ENCODE measurements at places on chromosomes 12 and 14.
A peak's percentile ranks its signal among the peaks of the same experiment; 100 is the strongest.

DNA sequence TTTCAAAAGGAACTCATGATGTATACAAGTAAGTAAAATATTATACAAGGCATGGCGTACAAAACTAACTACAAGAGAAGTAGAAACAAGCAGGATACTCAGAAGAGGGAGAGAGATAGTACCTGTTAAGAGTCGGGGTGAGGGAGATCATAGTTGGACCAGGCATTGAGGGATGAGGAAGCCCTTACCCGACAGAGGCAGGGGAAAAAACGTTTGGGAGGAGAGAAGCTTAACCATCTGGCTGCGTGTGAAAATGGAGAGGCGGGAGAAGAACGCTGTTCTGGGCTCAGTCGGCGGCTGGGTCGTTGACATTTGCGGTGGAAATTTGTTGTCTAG lies 575 bp upstream of the FMNL3 start:
- DNase-seq = no peak

GRCh38 chr12:96698965-96699364 lies 208.1 kb upstream of the NEDD1 start:
- DNase-seq = no peak

- DNase-seq = no peak
Measured at GRCh38 chr12:113405694-113406093, 2.0 kb upstream of the SDS start.

DNA sequence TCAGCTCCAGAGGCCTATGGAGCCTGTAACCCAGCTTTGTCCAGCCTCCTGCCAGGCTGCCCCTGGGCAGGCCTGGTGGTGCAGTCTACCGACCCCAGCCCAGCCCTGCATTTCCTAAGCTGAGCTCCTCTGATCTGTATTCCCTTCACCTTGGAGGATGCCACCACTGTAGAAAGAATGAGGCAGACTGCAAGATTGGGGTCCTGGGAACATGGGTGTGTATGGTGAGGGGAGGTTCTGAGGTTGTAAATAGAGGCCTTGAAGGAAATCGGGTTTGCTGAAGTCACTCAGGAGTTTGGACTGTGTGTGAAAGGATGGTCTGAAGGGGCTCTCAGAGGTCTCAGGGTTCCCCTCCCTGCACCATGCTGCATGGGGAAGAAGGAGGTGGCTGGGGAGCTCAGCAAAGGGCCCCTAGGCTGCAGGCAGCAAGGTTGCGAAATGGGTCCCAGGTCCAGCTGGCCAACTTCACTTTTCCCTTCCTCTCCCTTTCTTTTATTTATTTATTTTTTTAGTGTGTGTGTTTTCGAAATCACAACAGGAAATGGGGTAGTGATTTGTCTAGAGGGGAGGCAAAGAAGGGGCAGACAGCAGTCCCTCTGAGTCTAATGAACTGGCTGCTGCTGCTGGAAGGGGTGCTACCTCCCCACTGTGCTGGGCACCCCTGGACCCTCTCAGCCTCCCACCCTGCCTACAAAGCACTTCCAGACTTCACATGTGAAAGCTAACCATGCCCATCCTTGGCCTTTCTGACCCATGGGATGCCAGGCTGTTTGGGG lies 1.2 kb upstream of the LRP1-AS start:
- DNase-seq = no peak

GRCh38 chr12:14773685-14774073 lies 29.6 kb downstream of the WBP11 start:
- peak; percentile 45 for DNase-seq

DNA sequence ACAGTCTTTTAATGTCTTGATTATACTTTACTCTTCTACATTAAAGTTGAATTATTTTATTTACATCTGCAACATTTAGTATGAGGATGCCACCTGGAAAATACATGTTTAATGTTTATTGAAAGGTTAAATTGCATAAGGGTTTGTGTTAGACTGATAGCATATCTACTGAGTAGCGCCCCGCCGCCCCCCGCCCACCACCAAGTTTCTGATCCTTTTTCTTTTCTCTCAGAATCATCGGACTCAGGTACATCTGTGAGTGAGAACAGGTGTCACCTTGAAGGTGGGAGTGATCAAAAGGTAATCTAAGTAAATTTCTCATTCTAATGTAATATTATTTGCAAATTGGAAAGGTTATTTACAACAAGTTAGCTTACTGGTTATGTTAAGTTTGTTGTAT lies 16.2 kb downstream of the MDM2 start:
- DNase-seq = no peak

DNA sequence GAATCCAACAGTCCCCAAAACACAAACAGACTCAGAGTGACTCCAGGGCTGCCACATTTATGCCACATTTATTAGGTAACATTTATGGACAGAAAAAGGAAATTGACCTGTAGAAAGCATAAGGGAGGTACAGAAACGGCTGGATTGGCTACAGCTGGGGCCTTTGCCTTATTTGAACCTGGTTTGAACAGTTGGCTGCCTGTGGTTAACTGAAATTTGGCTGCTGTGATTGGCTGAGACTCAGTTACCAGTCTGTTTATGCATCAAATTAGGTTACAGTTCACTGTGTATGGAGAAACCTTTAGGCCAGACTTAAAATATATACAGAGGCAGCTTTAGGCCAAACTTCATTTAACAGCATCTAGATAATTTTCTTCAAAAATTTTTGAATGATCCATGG lies 27.8 kb upstream of the PCNX1 start:
- DNase-seq = no peak

DNA sequence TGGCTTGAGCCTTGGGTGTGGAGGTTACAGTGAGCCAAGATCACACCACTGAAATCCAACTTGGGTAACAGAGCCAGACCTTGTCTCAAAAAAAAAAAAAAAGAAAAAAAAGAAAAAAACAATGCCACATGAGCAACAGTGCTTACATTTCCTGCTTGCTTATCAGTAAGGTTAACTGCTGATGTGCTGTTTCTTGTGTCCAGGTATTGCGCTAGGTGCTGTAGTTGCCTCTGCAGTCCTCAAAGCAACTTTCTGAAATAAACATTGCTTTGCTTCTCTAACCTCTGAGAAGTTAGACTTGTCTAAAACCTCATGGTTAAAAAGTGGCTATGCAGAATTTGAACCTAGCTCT lies 24.7 kb downstream of the RNF34 start:
- no peak for DNase-seq

GRCh38 chr12:79778802-79779448 lies 88.2 kb upstream of the PAWR start:
- no peak for DNase-seq

- no peak for DNase-seq
Measured at GRCh38 chr12:108955225-108955835, 65.5 kb downstream of the SVOP start.

GRCh38 chr12:99454539-99455172 lies 192.9 kb upstream of the GARIN6 start:
- no peak for DNase-seq

DNA sequence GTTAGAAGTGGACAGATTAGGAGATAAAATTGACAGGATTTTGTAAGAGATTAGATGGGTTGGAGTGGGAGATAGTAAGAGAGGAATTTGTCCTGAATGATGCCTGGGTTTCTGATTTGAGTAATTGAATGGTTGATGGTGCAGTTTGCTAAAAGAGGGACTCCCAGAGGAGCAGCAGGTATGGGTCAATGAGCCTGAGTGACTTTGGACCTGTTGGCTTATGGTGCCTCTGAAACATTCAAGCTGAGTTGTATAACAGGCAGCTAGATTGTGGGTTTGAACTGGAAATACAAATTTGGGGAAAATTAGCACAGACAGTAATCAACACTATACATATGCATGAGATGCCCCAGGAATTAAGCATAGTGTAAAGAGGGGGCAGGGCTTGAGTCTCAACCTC lies 16.7 kb upstream of the SYNDIG1L start:
- no peak for DNase-seq

GRCh38 chr12:51827925-51828818 lies 20.3 kb downstream of the FIGNL2 start:
- no peak for DNase-seq

- no peak for DNase-seq
Measured at GRCh38 chr12:130394906-130395305, 57.2 kb downstream of the PIWIL1 start.

GRCh38 chr12:126811391-126811790 lies 1455.6 kb upstream of the TMEM132C start:
- DNase-seq = no peak

DNA sequence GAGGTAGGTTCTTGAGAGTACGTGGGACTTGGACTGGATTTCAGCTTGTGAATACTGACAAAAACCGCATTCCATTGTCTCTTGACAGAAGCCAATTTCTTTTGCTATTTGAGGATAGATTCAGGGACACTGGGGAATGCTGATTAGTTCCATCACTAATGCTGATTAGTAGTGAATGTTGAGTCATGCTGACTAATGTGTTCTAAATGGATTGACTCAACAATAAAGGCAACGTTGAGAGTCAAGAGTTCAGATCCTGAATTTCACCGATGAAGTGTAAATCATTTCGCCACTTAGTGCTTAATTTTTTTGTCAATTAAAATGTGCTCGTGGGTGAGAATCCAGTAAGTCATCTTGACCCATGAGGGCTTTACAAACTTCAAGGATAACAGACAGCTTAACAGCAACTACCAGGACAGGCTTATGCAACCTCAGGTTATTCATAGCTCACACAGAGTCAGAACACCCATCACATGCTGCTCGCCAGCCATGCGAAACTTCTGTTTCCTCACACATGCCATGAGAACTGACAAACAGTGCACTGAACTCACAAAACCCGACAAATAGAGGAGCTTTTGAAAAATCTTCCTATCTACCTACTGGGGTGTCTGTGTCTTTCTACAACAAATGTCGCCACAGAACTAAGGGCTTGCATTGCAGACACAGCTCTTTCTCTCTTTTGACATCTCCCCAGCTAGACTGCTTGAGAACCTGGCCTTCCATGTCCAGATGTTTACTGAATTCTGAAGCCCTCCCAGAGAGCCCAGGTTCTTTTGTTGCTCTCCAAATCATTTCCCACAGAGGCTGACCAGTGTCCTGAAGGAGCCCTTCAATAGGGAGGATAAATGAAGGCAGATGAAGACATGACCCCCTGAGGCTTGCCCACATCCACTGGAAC lies 316.4 kb downstream of the ZFP36L1 start:
- DNase-seq = no peak

DNA sequence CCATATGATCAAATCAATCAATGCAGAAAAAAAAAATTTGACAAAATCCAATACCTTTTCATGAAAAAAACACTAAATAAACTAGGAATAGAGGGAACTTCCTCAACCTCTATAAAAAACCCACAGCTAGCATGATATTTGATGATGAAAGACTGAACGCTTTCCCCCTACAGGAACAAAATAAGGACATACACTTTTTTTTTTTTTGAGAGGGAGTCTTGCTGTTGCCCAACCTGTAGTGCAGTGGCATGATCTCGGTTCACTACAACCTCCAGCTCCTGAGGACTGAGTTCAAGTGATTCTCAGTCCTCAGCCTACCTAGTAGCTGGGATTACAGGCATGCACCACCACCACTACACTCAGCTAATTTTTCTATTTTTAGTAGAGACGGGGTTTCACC lies 17.9 kb upstream of the CAMKK2 start:
- no peak for DNase-seq

DNA sequence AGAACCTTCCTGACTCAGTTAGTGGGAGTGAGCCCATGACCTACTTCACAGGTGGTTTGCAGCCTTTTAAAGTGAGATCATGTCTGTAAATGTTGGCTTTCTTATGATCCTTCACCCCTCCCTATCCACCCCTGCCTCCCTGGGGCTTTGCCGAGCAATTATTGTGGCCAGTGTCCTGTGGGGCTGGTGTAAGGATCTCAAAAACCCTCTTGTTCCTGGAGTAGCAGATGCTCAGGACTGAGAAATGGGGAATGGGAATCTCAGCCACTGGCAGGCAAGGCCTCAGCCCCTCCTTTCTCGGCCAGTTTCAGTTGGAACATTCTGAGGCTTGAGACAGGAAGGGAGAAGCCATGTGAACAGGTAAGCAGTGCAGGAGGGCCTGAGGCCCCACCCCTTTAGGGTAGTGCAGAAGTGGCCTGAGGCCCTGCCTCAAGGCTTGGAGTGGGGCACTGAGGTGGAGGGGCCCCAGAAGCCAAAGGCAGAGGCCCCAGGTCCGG lies 53.8 kb downstream of the PLEKHG3 start:
- DNase-seq = no peak

GRCh38 chr14:65156568-65157366 lies 54.5 kb upstream of the MAX start:
- DNase-seq = no peak

DNA sequence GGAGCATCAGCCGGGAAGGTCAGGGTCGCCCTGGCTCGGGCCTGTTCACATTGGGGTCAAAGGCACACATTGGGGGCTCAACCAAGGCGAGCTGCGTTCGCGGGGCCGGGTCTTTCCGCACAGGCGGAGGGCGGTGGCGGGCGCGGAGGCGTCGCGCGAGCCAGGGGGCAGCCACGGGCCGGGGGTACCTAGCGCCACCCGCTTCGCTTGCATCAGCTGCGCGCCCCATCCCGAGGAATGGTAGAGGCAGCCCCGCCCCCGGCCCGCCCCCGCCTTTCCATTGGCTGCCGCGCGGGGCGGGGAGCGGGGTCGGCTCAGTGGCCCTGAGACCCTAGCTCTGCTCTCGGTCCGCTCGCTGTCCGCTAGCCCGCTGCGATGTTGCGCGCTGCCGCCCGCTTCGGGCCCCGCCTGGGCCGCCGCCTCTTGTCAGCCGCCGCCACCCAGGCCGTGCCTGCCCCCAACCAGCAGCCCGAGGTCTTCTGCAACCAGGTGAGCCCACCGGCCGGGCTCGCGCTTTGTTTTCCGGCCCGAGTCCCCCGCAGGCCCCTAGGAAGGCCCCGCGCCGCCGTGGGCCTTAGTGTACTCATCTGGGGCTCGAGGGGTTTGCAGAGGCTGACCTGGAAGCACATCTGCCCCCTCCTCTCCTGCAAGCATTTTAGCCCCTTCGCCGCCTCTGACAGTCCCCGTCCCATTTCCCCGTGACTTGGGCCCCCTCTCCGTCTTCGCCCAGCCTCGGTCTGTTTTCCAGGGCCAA lies at the start of gene ALDH2:
Gene ALDH2, plus strand, starts transcription at position 326 of the 754 bp plus-strand sequence. Its CDS starts 50 bp downstream, at position 376.
- DNase-seq = peak; percentile 23
